Stimulated activated CD8-positive, alpha-beta memory T cell treated with anti-CD3 and anti-CD28 coated beads, Interleukin-7, amount 100 ng/mL, for 1 hour (primary cell): ENCODE measurements at places on chromosomes 16 and 17.

GRCh38 chr16:14629612-14629918 is 495 bp downstream of the PARN start:
- DNase-seq = no peak

DNA sequence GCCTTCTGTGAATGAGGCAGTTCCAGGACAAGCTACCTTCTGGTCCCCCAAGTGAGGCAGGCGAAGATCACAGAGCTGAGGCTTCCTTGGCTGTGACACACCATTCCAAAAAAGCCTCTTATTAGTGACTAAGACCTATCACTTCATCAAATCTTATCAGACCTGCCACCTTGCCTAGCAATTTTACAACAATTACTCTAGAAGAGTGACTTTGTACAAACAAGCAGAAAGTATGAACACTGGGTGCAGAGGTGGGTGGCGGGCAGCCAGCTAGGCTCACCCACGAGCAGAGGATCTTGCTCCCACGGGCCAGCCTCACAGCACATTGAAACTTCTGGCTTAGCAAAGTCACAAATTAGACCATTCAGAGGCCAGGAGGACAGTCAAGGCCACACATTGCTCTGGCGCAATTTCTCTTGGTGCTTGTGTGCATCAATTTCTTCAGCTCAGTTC is 2.2 kb upstream of the ICAM2 start:
- no peak for DNase-seq

GRCh38 chr16:88524274-88524972 is 45.8 kb upstream of the ZC3H18 start:
- no peak for DNase-seq

DNA sequence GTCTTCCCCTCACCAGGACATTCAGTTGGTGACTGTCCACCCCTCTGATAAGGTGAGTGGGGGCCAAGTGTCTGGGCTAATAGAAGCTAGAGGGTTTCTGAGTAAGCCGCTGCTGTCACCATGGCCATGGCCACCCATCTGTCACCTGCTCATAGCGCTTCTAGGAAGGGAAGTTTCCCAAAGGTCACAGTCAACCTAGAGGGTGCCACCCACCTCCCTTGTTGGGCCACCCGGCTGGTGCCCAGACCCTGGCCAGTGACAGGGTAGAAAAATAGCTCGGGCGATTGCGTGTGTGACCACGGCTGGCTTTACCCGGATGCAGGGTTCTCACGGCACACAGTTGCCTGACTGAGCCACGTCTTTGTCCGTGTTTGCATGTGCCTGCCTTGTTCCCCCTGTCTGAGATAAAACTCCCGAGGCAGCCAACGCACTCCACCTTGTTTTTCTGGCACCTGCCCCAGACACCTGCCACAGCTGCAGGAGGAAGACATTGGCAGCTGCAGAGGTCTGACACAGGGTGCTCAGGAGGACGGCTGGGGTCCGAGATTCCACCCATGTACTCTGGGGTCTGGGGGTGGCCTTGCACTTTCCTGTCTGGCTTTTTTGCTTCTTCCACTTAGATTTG is 809 bp downstream of the PIRT start:
- no peak for DNase-seq

DNA sequence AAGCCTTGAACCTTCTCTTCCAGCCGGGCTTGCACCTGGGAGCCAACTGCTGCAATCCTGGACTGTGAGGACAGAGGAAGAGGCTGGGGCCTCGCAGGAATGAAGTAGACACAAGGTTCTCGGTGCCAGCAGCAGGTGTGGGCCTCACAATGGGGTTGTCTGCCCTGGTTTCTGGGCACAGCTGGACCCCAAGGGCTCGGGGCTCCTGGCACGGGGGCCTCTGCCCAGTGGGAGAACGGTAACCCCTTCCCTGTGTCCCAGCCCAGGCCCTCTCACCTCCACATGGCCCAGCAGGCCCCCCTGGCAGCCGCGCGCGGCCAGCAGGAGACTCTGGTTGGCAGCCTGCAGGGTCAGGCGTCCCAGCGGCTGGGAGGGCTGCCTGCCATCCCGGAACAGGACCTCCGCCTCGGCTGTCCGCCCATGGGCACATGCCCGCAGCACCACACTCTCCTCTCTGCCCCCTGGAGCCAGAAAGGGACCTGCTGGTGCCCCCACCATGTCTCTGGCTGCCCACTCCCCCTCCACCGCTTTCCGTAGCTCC is 46.9 kb downstream of the RMI2 start:
- DNase-seq = no peak

- DNase-seq = no peak
Measured at GRCh38 chr17:45296003-45296832, 20.6 kb downstream of the MAP3K14 start.

DNA sequence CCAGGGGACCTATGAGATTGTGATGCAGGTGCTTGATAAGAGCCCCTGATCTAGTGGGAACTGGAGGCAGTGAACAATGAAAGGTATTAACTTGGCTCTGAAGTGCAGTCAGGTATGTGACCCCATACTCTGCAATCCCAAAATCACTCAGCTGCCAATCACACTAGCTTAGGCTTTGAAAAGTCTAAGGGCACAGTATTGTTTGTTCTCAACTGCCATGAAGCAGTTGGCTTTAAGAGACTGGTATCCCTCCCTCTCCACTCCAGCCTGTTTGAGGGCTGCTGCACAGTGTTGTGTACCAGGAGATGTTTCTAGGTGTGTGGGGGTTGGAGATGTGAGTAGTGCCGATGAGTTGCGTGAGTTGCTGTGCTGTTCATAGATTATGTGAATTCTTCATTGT is 2.4 kb downstream of the YPEL2 start:
- DNase-seq = no peak

GRCh38 chr17:74527081-74527480 is 4.2 kb downstream of the CD300LB start:
- no peak for DNase-seq

DNA sequence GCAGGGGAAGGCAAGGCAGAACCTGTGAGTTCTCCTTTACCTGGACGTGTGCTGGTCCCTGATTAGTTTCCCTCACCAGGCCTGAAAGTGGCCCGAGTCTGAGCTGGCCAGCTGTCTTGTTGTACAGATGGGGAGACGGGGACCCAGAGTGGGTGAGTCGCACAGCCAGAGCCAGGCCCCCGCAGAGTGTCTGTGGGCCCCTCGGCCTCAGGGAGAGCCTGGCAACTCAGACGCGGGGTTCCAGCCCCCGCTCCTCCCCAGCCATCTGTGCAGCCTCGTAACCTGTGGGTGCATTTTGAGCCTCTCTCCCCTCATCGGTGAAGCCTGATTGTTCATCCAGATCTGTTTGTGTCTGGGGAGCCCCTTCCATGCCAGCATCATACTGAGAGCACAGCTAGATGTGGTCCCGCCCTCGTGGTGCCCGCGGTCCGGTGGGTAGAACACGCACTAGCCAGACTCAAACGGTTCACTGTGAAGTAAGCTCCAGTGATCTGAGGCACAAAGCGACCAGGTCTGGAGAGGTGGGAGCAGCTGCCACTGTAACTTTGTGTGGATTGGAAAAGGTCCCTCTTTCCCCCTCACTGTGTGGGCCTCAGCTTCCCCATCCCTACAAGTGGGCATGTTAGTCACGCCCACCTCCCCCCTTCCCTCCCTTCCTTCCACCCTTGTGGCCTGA is 6.0 kb upstream of the NDRG4 start:
- no peak for DNase-seq

DNA sequence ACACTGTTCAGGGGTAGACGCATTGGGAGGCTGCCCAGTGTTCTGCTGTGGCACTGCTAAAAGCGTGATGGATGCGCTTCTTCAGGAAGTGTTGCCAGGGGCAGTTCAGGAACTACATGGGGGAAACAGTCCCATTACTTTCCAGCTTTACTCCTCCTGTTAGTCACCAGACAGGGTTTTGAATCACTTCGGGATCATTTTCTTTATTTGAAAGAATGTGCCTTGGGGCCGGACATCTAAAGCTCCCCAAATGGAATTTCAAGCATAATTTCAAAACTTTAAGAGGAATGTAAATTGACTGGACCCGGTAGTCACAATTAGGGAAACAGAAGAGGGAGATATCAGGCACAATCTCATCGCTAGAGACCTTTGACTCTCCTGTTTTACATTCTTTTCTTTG is 1.3 kb upstream of the KRTAP2-1 start:
- DNase-seq = no peak

- DNase-seq = no peak
Measured at GRCh38 chr16:78647019-78647418, 547.6 kb downstream of the WWOX start.

GRCh38 chr17:43988301-43988700 is 16.1 kb upstream of the NAGS start:
- DNase-seq = no peak

GRCh38 chr16:66342294-66342900 is 24.1 kb upstream of the CDH5 start:
- DNase-seq = no peak

GRCh38 chr17:60381958-60382357 is 10.0 kb downstream of the USP32 start:
- no peak for DNase-seq
